ENCODE measurements at places on chromosomes 5 and 9.

DNA sequence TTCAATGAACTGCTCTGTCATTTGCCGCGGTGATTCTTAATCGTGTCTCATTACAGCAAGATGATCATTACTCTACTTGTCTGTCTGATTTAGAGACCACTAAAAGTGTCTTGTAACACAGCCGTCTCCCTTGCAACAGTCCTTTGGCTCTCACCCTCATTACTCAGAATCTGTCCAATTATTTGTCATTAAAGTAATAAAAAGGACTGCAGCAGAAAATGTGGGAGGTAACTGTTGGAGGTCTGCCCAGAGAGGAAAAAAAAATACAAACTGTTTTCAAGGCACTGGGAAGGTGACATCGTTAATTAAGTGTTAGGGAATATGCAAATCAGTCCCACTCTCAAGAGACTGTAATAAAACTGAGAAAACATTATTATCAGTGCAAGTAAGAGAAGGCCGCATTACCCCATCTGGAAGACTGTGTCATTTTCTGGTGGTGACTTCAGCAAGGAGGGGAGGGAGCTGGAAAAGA, 281.0 kb downstream of the RASEF start:
- DNase-seq: peak; percentile 97

DNA sequence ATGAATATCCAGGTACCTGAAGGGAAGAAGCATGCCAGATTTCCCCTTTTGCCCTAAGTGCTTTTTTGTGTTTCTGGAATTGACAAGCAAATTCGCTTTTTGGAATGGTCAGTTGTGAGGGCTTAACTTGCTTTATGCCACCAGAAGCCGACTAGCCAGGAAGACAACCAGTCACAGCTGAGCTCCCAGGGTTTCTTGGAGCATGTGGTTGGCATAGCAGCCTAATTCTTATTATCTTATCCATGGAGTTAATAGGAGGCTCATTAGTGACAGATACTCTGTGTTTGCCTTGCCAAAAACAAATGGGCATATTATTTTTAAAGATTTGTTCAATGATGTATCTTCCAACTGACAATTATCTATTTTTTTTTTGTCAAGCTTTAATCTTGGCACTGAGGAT, 500.7 kb downstream of the PTPRD start:
- DNase-seq: peak; percentile 6

GRCh38 chr5:59391576-59391975, 501.9 kb downstream of the PDE4D start:
- DNase-seq: no peak

- DNase-seq: no peak
Measured at GRCh38 chr9:106468431-106468830, 394.5 kb upstream of the ZNF462 start.

All from NCI-H1105 treated with DMSO at 0.1 percent for 48 hours (cell line).